IMR-90 (cell line): ENCODE measurements at places on chromosomes 3 and 15. TPM values are rescaled to one million over a fixed set of nuclear protein-coding genes. Genes with fewer than 3 reads are reported as not detected.

Gene CLSTN2
- total RNA-seq: under 0.01 TPM in 2 replicates

- DNase-seq: no peak
Measured at GRCh38 chr3:108393128-108393900, 97.0 kb downstream of the HHLA2 start.

DNA sequence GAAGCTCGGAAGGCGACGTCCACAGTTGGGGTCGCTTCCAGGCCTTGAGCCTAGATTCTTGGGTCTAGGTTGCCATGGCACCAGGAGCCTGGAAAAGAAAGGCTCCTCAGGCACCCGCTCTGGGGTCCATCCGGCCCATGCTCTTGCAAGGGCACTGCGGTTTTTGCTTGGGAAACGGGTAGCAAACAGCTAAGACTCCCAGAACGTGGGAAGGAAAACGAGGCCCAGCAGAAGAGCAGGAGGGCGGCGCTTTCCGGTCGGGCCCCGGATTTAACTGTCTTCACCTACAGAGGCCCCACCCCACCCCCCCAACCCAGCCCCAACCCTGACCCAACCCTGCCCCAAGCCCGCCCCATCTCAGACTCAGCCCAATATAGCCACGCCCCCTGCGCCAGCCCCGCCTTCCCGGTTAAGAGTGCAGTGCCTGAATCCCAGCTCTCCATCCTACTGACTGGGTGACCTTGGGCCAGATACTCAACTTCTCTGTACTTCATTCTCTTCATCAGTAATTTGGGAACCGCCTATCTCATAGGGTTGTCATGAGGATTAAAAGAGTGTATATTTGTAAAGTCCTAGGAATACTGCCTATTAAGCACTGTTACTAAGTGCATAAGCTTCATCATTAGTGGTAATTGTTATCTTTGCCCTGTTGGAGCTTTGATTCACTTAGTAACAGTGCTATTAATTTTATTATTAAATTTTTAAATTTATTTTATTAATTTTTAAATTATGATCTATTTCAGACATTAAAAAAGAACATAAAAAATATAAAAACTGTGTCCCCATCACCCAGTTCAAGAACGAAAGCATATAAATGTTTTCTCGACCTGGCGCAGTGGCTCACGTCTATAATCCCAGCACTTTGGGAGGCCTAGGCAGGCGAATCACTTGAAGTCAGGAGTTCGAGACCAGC lies 28.4 kb upstream of the SMAD6 start:
- no peak for DNase-seq

DNA sequence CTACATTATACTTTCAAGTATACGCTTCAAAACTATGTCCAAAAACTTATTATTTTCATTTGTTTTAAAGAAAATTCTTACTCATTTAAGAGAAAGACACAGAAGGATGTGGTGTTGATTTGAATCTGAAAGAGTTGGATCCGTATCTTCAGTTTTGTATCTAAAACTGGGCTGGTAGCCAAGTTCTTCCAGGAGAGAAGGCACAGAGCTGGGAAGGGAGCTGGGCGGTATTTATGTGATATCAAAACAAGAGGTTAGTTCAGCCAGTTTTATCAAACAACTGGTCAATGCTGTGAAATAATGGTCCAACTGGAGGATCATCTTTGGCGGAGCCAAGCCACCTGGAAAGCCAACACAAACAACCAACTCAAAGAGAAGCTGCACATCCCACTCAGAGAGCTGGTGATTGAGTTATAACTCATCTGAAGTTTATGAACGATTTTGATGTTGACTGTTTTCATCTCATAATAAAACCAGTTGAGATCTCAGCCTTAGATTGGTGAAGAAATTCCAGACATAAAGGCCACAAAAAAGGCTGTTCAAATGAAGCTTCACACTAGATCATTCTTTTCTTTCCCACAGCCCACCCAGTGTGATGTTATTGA lies 489.6 kb upstream of the RASGRP1 start:
- no peak for DNase-seq

- DNase-seq: no peak
Measured at GRCh38 chr15:31382713-31383045, 56.0 kb downstream of the KLF13 start.

DNA sequence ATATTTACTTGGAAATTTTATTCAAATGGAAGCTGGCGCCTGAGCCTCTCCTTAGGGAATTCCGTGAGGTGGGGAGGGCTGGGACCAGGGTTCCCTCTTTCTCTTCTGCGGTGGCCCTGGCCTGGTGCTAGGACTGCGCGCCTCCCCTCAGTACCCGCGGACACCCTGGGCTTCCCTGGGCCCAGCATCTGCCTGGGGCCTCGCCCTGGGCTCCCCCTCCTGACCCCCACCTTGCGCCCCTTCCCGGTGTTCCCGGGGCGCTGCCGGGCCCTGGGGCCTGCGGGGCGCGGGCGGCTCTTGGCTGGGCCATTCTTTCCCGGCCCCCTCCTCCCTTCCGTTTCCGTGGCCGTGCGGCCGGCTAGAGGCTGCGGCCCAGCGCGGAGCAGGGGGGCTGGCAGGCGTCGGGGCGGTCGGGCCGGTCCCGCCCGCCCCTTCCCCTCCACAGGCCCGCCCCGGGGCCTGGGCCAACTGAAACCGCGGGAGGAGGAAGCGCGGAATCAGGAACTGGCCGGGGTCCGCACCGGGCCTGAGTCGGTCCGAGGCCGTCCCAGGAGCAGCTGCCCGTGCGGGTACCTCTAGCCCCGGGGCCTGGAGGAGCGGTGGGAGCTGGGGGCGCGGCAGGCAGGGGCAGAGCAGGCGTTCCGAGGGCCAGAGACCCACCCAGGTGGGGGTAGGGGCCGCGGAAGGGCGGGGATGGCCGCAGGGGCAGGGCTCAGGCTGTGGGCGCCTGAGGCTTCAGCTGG lies at the start of gene FES:
FES (plus strand) TSS at position 529 of the 743 bp plus-strand sequence. CDS start 542 bp downstream, outside the sequence.
- peak; percentile 46 for DNase-seq

Gene DOCK3
- total RNA-seq: under 0.01 TPM in 2 replicates

GRCh38 chr3:124174476-124174875 lies 182.6 kb upstream of the ROPN1 start:
- no peak for DNase-seq

DNA sequence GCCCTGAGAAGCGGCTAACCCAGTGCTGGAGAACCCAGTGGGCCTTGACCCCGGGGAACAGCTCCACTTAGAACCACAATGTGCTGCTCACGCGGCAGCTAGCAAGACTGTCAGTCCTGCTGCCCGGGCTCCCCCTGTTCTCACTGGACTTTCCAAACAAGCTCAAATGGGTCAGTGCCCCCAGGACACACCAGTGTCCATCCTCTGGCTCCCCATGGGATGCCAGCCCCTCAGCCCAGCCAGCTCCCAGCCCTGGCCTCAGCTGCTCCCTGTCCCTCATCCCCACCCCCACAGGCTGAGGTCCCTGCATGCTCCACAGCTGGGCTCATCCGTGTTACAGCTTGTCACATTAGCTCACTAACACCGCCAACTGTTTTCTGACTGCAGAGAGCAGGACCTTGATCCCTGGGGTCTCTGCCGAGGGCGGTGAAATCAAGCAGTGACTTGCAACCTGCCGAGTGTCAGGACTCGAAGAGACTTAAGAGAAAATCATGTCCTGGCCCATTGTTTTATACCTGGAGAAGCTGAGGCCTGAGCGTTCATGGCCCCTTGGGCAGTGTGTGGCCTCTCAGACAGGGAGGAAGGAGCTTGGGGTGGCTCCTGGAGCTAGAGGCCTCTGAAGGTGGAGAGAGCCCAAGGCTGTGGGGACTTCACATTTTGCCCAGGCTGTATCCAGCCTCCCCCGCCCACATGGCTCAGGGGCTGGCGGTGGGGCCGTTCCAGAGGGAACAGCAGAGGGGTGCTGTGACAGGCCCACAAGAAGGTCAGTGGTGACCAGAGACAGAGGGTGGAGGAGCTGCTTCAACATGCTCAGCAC lies 157.5 kb downstream of the MEGF11 start:
- no peak for DNase-seq
